ENCODE measurements at places on chromosomes 6 and 20.

GRCh38 chr20:48788486-48789072, 39.2 kb downstream of the PREX1 start:
- no peak for DNase-seq

GRCh38 chr20:51003753-51004152, 19.2 kb downstream of the KCNG1 start:
- DNase-seq: no peak

- no peak for DNase-seq
Measured at GRCh38 chr6:12294851-12295536, 4.8 kb downstream of the EDN1 start.

DNA sequence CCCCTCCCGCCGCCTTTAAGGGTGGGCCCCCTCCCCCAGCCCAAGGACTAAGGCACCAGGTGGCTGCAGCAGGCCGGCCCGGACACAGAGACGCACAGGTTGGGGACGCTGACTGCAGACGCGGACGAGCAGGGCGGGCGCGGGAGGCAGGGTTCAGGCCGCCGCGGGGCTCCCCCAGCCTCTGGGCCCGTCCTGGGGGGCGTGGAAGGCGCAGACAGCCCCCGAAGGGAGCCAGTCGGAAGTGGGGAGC, 9.3 kb downstream of the DUSP15 start:
- no peak for DNase-seq

DNA sequence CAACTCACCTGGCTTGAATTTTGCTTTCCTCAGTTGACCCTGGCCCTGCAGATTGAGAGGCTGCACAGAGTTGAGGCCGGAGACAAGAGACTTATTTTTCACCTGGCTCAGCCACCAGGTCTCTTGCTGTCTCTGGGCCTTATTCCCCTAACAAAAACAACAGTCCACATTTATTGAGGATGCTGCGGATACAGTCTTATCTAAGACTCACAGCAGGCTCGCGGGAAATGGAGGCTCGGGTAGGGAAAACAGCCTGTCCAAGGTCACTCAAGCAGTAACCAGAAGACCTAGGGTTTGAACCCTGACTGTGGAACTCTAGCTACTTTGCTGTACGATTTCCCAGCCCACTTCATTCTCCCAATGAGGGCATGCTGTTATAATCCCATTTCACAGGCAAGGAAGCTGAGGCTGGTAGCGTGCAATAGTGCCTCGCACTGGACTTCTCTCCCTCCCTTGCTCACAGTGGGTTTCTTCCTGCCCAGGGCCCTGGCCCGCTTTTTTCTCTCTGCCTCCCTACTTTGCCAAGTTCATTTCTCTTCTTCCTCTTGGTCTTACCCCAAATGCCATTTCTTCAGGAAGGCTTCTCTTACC, 57.7 kb downstream of the RBM38 start:
- no peak for DNase-seq

GRCh38 chr20:44350567-44350966, 4.9 kb upstream of the HNF4A start:
- no peak for DNase-seq
